AG10803 (cell line): ENCODE measurements at places on chromosomes 7 and 10.

- DNase-seq = no peak
Observed at GRCh38 chr10:5905854-5906507, 15.9 kb downstream of the FBH1 start.

GRCh38 chr7:5615190-5616070 lies 166.0 kb downstream of the RNF216 start:
- no peak for DNase-seq

- DNase-seq = no peak
Observed at GRCh38 chr10:59325116-59325515, 37.2 kb downstream of the FAM13C start.

GRCh38 chr10:77368006-77368405 lies 269.6 kb downstream of the KCNMA1 start:
- no peak for DNase-seq
